ENCODE measurements at places on chromosomes 6 and 20. TPM values are rescaled to one million over a fixed set of nuclear protein-coding genes. Genes with fewer than 3 reads are reported as not detected.

Gene SPATA25
- total RNA-seq, result 1.4 TPM

Gene BPIFB4
- not detected for total RNA-seq

Gene MUC21
- total RNA-seq, result not detected

Gene TAAR2
- not detected for total RNA-seq

Gene RBPJL
- total RNA-seq, result not detected
